Stimulated activated CD4-positive, alpha-beta T cell treated with anti-CD3 and anti-CD28 coated beads, TNF-alpha, amount 100 ng/mL, for 48 hours (primary cell): ENCODE measurements at places on chromosomes 12 and 14.

DNA sequence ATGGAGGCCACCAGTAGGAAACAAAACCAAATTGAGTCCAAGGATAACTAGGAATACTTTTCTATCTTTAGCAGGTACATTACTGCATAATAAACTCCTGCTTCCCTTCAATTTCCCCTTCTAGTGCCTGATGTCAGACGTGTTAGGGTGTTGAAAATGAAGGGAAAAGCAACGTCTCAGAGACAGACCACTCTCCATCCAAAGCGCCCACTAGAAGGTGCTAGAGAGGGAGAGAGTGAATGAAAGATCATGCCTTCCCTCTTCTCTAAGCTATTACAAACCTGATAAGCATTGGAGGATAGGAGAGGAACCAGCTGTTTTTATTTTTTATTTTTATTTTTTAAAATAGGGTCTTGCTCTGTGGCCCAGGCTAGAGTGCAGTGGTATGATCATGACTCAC lies 64.1 kb downstream of the ZNF641 start:
- DNase-seq = no peak

- no peak for DNase-seq
Observed at GRCh38 chr14:74141703-74142102, 56.9 kb downstream of the LIN52 start.

GRCh38 chr14:79418649-79419415 lies 792.5 kb downstream of the DIO2 start:
- no peak for DNase-seq

DNA sequence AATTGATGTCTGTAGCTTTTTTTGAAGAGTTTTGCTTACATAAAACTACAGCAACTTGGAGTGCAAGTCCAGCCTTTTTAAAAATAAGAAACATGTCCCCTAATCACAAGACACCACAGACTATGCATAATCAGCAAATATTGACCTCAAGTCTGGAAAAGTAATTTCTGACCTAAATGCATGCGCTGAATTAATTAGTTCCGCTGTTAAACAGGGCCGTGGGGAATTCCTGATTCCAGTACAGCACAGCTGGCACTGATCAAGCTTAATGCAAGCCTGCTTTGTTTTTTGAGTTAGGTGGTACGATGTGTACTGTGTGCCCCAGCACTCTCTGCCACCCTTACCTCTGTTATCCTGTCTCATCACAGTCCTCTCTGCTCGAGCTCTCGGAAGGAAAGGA lies 9.2 kb downstream of the MLH3 start:
- DNase-seq = no peak

- no peak for DNase-seq
Observed at GRCh38 chr12:102299731-102300130, 102.1 kb upstream of the PMCH start.

- DNase-seq = no peak
Observed at GRCh38 chr12:85441741-85442140, 161.7 kb downstream of the ALX1 start.

DNA sequence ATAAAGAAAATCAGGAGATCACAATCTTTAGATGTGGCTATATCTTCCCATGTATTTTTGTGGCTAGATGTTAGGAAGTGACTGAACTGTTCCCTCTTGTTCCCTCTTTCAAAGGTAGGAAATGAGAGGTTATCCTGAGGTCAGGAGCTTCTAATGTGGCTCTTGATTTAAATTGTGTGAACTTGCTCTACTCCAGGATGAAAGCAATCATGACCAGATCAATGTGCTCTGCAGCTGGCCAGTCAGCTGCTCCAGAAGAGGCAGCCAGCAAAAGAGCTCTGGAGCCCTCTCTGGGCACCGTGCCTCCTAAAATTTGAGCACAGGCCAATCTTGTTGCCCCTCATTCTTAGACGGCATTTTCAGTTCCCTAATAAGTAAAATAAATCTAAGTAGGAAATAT lies 32.0 kb downstream of the CDK17 start:
- DNase-seq = no peak

GRCh38 chr14:78674820-78675219 lies 504.6 kb downstream of the NRXN3 start:
- DNase-seq = no peak

GRCh38 chr14:41606532-41607303 lies at the start of gene LRFN5:
TSS of gene LRFN5 (plus strand) at chr14:41606876.
- no peak for DNase-seq

DNA sequence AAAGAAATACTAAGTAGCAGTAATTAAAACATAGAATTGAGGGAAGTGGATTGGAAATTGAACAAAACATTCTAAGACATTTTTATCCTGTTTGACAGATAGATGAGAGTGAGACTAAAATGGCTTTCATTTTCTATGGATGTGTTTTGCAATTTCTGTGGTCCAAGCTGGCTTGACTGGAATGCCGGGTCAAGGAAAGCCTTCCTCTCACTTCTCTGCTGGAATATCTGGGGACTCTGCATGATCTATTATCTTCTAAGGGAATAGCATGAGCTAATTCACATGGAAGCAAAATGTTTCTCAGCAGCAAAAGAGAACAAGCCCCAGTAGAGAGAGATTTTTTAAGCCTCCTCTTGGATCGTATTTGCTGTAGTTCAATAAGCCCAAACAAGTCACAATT lies 407.9 kb upstream of the ATXN7L3B start:
- DNase-seq = no peak

GRCh38 chr12:32947206-32948067 lies 50.9 kb upstream of the PKP2 start:
- no peak for DNase-seq

GRCh38 chr12:5051913-5052312 lies 8.2 kb downstream of the KCNA5 start:
- no peak for DNase-seq

DNA sequence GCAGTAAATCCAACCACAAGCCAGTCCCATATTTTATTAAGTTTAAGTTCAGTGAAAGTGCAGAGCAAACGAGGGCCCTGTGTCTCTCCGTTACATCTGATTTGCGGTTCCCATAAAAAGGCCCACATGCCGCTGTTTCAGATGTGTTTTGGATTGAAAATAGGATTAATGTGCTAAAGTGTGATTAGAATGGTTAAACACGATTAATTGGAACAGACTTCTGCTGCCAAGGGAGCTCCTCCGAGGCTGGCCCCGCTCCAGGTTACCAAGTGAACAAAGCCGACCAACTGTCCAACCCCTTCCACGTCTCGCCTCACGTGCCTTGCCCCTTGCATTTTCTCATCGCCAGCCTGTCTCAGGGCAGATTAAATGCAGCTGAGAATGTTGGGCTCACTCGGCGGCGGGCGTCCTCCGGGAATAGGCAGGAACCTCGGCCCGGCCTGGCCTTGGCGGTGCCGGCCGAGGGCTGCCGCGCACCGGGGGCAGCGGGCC lies 166.5 kb upstream of the GSC start:
- no peak for DNase-seq

GRCh38 chr12:7171854-7172253 lies 17.6 kb upstream of the PEX5 start:
- DNase-seq = no peak

GRCh38 chr14:41666301-41666700 lies 59.6 kb downstream of the LRFN5 start:
- no peak for DNase-seq

GRCh38 chr12:55659486-55660385 lies 23.0 kb downstream of the OR10P1 start:
- no peak for DNase-seq

- DNase-seq = no peak
Observed at GRCh38 chr14:94473666-94474410, 2.2 kb downstream of the SERPINA9 start.

GRCh38 chr12:124736115-124737039 lies 127.3 kb downstream of the SCARB1 start:
- no peak for DNase-seq

DNA sequence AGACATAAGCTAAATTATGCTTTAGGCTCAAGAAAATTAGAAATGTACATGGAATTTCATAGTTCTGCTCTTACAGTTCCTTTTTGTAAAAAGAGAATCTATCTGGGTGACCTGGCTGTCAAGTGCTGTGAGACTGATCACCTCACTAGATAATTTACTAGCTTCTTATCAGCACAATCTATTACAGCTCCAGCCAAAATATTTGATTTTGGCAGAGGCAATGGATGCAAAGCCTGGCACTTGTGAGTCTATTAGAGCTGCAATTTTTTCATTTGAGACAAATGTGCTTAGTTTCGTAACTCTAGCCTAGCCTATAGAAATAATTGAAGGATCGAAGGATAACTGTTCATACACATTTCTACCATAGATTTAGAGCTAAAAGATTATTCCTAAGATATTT lies 927.5 kb downstream of the SLC6A15 start:
- no peak for DNase-seq

DNA sequence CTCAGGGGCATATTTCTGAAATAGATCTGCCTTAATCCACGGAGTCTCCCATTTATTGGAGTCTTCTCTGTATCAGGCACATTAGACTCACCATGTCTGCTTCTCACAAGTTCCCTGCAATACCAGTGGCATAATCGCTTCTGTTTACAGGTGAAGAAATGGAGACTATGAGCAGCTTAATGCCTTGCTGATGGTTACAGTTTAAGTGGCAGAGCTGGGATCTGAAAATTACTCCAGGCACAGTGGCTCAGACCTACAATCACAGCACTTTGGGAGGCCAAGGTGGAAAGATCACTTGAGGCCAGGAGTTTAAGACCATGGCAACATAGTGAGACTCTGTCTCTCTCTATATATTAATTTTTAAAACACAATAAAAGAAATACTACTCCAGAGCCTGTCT lies 7.3 kb upstream of the RIC8B start:
- DNase-seq = no peak

DNA sequence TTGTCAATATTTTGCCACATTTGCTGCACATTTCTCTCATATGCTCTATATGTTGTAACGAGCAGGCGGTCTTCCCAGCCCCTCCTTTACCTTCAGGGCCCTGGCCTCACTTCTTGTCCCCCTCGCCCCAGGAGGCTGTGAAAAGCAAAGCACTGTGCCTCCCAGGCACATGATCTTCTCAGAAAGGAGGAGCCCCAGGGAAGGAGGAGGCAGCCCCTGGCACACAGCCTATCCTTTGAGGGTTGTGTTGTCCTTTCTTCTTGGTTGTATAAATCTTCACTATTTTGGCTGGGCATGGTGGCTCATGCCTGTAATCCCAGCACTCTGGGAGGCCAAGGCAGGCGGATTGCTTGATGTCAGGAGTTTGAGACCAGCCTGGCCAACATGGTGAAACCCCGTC lies 77.0 kb downstream of the PPP2R5C start:
- no peak for DNase-seq

DNA sequence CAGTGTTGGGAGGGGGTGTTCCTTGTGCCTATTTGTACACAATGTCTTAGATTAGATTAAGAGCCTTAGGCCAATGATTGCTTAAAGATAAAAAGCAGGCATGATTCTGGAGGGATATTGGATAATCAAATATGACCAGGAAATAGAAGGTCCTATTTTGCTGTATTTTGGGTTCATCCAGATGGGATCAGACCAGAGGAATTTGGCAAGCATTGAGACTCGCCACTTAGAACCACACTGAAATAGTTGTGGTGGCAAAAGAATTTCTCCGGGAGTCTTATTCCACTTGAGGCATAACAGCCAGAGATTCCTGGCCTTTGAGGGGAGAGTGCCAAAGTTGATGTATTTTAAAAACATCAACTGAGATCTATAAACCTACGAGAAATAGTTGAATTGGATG lies 327.2 kb downstream of the RAD51B start:
- no peak for DNase-seq

DNA sequence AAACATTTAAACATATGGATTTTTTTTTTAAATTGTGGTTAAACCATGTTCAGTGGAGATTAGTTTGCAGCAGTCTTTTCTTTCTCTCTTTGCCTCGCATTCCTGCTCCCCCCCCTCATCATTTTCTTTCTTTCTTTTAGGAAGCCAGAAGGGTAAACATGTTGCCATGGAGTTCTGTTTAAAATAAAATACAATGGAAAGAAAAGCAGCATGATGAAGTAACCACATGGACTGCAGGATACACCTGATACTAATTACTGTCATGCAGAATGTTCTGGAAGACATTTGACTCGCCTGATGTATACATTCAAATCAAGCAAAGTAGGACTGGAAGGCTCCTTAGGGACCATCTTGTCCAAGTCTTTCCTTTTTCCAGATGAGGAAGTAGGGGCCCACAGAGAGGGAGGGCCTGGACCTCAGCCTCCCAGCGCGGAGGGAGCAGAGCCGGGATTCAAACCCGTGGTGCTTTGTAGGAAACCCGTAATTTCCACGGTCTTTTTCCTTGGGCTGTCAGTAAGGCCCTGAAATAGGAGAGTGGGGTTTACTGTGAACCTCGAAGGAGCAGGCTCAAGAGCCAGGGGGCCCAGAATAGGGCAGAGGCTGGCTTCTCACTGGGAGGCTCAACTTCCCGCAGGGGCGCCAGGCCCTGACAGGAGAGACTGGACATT lies 2.4 kb upstream of the MEG3 start:
- no peak for DNase-seq

DNA sequence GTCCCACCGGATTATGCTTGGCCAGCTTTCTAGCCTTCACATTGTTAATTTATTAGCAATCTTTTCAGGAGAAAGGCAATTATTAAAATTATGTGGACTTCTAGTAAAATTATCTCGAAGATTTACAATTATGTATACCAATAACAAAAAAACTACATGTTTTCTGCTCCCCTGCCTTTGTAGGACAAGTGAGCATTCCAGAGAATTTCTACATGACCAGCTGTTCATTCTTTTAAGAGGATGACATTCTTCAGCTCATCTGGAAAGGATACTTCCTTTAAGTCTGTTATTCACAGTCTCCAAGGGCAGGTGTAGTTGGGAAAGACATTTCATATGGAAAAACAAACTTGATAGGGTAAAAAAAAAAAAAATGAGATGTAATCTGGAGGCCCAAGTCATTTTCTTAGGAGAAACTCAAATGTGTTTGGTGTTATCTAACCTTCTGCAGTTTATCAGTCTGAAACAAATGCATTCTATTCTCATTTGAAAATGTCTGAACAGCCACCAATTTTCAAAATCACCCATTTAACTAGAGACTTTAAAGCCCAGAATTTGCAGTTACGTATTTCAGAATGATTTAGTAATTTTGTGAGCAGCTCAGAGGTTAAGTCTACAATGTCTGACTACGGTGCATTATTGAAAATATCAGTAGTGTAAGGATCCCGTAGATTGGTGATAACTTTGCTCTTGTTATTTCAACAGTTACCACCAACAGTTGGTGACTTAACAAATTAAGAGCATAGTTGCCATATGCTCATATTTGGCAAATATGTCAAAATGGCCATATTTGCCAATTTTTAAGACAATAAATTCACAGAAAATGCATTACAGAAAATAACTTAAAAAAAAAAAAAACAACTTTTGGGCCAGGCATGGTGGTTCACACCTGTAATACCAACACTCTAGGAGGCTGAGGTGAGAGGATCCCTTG lies 1.8 kb upstream of the PHLDA1 start:
- no peak for DNase-seq

DNA sequence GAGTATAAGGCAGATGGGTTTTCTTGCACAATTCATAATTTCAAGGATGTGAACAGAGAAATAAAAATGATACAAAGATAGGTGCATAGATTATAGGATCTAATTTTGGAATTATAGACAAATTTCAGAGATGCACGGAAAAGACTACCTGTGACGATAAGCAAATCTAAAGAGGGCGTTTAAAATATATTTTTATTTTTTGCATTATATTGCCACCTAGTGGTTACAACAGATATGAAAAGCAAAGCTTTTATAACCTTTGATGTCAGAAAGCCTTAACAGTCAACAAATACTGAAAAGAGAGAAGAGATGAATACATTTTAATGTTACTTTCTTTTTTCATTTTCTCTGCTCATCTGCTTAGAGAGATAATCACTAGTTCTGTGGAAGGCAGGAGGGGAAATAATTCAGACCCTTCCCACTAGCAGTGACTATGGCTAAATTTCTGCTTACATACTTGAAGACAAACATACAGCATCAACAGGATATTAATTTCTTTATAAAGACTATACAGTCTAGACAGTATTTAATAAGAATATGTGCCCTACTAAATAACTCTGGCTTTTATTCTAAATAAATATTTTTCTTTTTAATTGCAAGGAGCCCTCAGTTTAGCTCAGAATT lies 46.3 kb downstream of the NTS start:
- no peak for DNase-seq
